GM23338 (cell line): ENCODE measurements at places on chromosomes 3 and 15. TPM values are rescaled to one million over a fixed set of nuclear protein-coding genes. Genes with fewer than 3 reads are reported as not detected.
A peak's percentile ranks its signal among the peaks of the same experiment; 100 is the strongest.

- peak; percentile 14 for DNase-seq
These were observed 119.1 kb upstream of the SLC25A36 start for GRCh38 chr3:140822401-140823047.

- no peak for DNase-seq
These were observed 335.9 kb downstream of the LPP start for GRCh38 chr3:188489639-188490405.

The PTH1R gene
- 1.3 and 5.7 TPM in 2 replicates for total RNA-seq

GRCh38 chr3:180390313-180390712, 211.7 kb upstream of the TTC14 start:
- DNase-seq: no peak

DNA sequence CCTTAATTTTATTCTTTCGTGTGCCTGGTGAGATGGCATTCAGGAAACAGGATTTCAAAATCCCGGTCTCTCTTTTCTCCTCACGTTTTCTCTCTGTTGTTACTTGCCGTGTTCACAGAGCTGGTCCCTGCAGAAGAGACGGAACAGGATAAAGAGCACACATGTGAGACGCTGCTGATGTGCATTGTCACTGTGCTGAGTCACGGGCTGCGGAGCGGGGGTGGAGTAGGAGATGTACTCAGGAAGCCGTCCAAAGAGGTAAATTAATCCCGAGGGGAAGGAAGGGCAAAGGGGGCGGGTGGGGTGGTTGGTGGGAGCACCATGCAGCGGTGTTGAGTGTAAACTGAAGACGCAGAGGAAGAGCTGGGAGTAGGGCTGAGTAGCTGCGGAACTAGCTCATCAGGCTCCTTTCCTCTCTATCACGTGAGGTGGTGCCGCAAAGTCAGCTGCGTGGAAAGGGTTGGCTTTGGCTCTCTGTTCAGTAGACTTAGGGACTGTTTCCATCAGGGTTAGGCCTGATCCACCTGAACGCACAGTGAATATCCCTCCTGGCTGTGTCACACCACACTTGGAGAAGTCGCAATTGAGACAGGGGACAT, 164.8 kb upstream of the BHLHE40 start:
- no peak for DNase-seq

DNA sequence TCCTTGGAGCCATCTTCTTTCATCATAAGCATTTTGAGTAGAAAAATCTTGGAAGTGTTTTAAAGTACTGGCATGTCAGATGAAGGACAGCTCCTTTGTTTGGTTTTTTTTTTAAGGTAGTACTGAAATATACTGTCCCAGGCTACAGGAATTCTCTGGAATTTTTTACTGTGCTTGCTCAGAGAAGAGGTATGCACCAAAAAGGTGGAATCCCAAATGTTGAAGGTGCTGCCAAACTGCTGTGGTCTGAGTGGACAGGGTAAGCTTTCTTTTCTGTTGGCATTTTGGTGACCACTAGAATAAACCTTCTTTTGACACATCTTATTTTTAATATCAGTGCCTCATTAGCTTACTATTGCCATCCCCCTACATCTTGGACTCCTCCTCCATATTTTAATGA, 7.2 kb downstream of the GNL3 start:
- DNase-seq: no peak

DNA sequence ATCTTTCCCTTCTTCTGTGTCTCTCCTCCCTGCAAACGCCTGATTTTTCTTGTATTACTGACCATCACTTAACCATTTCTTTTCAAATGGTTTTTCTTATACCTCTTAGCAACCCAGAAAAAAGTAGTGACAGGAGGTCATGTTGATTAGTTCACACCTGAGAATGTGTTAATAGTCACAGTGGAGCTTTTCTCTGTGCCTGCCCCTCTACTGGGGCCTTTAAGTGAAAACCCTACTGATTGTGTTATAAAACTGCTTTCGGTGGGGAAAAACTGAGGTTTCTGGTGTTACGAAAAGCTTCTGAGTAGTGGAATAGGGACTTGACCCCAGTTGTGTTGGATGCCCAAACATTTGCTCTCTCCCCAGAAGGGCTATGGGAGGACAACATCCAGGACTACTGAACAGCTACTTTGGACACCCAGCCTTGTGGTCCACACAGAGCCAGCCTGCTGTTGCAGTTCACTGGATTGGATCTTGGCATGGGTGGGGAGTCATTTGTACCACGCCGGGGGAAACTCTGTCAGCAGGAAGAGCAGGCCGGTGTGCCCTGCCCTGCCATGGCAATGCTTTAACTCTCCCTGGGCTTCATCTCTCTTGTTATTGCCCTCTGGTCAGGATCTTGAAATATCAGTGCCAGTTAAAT, 10.3 kb downstream of the GPR87 start:
- no peak for DNase-seq

The TMOD3 gene
- 22.1 and 26.1 TPM in 2 replicates for total RNA-seq

The BSN gene
- 5.1 and 5.4 TPM in 2 replicates for total RNA-seq

DNA sequence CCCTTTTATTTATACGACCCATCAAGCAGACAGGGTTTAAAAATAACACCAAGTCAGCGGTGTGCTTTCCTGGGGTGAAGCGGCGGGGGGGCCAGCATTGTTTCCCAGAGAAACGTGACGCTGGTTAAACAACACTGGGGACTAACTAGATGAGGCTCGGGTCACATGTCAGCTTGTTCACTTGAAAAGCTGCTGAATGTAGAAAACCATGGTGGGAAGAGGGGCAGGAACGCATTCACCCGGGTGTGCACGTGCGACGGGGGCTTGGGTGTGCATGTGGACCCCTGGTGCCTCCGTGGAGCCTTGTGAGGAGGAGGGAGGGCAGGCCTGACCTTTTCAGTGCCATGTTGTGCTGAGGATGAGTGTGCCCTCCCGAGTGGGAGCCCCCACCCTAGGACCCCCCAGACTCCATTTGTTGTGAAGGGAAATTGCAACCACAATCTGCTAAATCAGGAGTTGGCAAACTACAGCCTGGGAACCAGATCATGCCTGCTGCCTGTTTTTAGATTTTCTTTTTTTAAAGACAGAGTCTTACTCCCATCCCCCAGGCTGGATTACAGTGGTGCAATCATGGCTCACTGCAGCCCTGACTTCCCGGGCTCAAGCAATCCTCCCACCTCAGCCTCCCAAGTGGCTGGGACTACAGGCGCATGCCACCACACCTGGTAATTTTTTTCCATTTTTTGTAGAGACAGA, 70.4 kb upstream of the CMTM7 start:
- peak; percentile 76 for DNase-seq

GRCh38 chr3:149621218-149622005, 36.4 kb downstream of the WWTR1 start:
- DNase-seq: peak; percentile 34

The LIPC gene
- total RNA-seq: not detected in 2 replicates

The GOLGA6L7 gene
- total RNA-seq: not detected in 2 replicates

DNA sequence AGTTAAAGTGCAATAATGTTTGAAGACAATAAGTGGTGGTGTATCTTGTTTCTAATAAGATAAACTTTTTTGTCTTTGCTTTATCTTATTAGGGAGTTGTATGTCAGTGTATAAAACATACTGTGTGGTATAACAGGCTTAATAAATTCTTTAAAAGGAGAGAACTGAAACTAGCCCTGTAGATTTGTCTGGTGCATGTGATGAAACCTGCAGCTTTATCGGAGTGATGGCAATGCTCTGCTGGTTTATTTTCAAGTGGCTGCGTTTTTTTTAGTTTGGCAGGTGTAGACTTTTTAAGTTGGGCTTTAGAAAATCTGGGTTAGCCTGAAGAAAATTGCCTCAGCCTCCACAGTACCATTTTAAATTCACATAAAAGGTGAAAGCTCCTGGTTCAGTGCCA, 2.7 kb downstream of the RPL15 start:
- no peak for DNase-seq

The DHX30 gene
- 113 and 125 TPM in 2 replicates for total RNA-seq

DNA sequence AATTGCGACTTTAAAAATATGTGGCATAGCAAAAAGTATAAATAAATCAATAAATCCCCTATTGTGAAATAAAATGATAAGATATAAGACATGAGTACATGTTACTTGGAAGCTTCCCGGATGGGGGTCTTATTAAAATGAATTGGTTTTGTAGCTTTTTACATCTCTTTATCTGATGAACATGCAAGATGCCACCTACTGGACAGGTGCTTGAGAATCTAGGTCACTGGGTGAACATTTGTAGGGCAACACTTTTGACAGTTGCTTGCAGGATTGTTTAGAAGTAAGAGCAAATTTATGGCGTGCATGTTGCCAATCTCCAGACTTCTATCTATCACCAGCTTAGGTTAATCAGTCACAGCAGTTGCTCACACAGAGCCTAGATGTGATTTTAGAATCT, 362.7 kb upstream of the SUCLG2 start:
- peak; percentile 9 for DNase-seq

- no peak for DNase-seq
These were observed 86.7 kb downstream of the RPLP1 start for GRCh38 chr15:69539345-69539744.

- no peak for DNase-seq
These were observed 40.3 kb upstream of the ICE2 start for GRCh38 chr15:60519218-60519617.

The PRTG gene
- total RNA-seq: 2.3 and 3.4 TPM in 2 replicates

DNA sequence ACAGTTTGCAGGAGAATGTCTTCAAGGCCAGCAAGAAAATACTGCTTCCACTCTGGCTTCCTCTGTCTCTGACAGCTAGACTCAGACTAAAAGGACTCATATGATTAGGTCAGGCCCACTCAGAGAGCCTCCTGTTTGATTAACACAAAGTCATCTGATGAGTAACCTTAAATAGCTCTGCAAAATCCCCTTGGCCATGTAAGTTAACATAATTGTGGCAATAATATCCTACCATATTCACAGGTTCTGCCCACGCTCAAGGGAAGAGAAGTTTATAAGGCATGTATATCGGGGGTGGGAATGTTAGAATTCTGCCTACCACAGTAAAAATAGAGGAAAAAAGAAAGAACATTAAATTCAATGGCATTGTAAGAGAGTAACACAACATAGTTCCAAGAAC, 20.6 kb upstream of the HHATL start:
- no peak for DNase-seq

GRCh38 chr15:90003736-90004135, 2.6 kb downstream of the ZNF710 start:
- DNase-seq: no peak

The ISG20 gene
- 1.1 and 3.7 TPM in 2 replicates for total RNA-seq

GRCh38 chr15:49288391-49288790, 118.3 kb downstream of the GALK2 start:
- DNase-seq: no peak

GRCh38 chr3:152128356-152128755, 140.4 kb upstream of the MBNL1 start:
- DNase-seq: no peak

The PRRT3 gene
- 5.1 and 6.9 TPM in 2 replicates for total RNA-seq

DNA sequence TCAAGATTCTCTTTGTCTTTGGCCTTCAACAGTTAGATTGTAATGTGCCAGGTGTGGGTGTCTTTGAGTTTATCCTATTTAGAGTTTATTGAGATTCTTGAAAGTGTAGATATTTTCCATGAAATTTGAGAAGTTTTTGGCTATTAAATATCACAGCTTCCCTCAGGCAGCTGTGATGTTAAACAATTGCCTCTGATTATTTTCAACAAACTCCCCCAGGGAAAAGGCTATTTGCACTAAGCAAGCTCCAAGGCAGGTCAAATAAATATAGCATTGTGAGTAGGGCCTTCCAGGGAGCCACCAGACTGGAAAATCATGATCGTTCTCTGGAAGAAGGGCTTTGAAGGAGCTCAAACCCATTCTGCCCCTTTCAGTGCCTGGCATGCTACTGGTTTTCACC, 107.0 kb downstream of the EEFSEC start:
- no peak for DNase-seq

DNA sequence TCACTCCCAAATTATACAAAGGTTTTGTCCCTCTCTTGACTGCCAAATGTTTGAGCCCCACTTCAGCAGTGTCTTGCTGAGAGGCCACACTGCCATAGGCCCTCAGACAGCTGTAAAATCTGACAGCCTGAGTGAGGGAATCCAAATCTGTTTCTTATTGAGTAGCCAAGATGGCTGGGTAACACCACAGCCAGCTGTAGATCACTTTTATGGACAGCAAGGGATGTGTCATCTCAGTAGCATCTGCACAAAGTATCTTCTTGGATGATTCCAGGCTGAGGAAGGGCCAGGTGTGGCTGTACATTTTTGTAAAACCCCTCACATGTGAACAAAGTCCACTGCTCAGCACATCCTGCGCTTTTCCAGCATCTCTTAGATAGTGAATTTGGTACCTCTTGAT, 237.0 kb upstream of the LRTM1 start:
- DNase-seq: no peak

The IL17RE gene
- total RNA-seq: 3.4 and 4.3 TPM in 2 replicates

DNA sequence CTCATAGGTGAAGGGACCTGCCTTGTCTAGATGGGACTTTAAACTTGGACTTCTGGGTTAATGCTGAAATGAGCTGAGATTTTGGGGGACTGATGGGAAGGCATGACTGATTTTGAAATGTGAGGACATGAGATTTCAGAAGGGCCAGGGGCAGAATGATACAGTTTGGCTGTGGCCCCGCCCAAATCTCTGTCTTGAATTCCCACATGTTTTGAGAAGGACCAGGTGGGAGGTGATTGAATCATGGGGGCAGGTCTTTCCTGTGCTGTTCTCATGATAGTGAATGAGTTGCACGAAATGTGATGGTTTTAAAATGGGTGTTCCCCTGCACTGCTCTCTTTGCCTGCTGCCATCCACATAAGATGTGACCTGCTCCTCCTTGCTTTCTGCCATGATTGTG, 42.8 kb downstream of the ILDR1 start:
- no peak for DNase-seq
